Activated T-cell treated with anti-CD3 and anti-CD28 coated beads, Interleukin-2, amount 50 U/mL, for 24 hours (primary cell): ENCODE measurements at places on chromosomes 3 and 15.

DNA sequence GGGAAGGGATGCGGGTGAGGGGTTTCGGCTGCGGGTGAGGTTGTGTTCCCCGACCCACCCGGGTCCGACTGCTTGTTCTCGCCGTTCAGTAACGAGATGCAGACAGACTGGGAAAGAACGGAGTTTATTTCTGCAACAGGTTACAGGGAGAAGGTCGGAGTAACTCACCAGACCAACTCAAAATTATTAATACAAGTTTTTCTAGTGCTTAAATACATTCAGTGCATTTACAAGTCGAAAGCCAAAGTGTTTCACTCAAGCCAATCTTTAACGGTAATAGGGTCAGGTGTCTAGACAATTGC lies 492 bp upstream of the HIGD1A start:
- DNase-seq, result no peak

DNA sequence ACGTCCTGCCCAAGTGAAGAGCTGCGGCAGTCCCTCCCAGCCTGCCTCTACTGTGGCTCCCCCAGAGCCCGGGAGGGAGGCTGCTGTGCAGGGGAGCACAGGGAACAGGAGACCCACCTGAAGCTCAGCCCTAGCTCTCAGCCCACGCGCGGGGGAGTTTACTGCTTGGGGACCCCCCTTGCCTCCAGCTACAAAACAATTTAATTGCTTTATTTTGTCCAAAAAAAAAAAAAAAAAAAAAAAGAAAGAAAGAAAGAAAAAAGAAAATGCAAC lies 78.1 kb downstream of the CLDN11 start:
- no peak for DNase-seq

DNA sequence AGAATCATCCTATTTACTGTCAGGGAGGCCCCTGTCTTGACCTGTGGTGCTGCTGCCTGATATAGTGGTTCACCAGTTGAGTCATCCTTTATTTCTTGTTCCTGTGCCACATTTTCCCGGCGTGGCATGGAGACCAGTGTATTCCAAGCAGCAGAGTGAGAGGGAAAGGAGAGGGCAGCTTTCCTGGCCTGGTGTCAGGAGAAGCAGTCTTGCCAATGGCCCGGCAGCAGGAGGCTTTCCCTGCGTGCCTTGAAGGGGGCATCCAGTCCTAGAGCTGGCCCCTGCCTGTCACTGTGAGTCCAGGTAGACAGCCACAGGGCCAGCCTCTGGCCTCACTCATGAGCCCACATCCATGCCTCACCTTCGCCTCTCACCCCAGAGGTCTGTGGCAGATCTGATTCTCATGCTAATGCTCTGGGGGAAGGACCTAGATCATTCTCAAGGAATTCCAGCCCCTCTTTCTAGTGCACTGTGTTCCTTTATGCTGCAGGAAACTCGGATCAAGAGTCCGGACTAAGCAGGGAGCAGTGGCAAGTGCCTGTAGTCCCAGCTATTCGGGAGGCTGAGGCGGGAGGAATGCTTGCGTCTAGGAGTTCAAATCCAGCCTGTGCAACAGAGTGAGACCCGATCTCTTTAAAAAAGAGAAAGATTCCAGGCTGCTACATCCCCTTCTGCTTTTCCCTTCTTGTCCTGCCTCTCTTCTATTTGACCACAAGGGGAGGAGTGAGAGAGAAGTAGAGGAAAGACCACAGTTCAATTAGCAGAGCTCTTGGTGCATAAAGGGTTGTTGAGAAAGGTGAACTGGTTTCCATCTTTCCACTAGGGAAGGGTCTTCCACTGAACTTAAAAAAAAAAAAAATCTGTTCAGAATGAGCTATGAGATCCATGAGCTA lies 66.8 kb upstream of the HACD2 start:
- DNase-seq, result no peak

- DNase-seq, result no peak
Observed at GRCh38 chr15:40754574-40754882, 526 bp downstream of the RMDN3 start.

- peak; percentile 39 for DNase-seq
Observed at GRCh38 chr3:129224984-129225393, 24.4 kb upstream of the COPG1 start.

DNA sequence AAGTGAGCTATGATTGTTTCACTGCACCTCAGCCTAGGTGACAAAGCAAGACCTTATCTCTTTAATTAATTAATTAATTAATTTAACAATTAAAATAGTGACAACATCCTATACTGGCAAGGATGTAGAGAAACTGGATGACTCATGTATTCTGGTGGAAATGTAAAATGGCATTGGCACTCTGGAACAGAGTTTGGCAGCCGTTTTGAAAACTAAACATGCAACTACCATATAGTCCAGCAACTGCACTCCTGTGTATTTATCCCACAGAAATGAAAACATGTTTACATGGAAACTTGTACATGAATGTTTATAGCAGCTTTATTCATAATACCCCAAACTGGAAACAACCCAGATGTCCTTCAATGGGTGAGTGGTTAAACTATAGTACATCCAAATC lies 56.6 kb downstream of the ANP32A start:
- DNase-seq, result no peak

- DNase-seq, result no peak
Observed at GRCh38 chr3:97970156-97970555, 2.1 kb downstream of the RIOX2 start.

DNA sequence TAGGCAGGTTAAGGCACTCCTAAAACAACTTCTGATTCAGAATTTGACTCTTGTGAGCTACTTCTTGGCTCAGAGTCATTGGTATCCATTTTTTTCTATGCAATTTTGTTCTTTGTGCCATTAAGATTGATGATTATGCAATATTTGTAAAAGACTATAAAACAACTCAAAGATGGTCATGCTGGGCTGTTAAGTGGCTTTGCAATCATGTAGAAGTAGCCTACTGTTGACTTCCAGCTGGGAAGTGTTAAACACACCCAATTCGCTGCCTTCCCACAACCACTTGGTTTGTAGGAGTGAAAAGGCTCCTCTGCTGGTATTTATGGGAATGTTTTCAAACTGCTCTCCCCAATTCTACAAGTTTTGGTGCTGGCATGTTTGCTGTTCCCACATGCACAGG lies 74.7 kb upstream of the COL6A6 start:
- no peak for DNase-seq

DNA sequence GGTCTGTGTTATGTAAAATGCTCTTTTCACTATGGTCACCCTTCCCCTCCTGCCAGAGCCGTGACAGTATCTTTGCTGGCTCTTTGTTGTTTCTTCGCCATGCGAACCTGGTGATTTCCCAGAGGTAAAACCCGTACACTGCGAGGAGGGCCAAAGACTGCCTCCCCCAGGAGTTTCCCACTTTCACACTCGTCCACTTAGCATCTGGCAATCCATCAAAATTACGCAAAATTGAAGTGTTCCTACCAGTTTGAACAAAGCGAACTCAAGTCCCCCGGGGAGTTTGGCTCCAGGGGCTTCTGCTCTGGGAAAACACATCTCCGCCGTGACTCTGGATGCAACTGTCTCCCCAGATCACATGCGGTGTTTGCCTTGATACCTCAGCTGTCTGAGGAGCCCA lies 239.9 kb downstream of the FAM43A start:
- DNase-seq, result no peak

DNA sequence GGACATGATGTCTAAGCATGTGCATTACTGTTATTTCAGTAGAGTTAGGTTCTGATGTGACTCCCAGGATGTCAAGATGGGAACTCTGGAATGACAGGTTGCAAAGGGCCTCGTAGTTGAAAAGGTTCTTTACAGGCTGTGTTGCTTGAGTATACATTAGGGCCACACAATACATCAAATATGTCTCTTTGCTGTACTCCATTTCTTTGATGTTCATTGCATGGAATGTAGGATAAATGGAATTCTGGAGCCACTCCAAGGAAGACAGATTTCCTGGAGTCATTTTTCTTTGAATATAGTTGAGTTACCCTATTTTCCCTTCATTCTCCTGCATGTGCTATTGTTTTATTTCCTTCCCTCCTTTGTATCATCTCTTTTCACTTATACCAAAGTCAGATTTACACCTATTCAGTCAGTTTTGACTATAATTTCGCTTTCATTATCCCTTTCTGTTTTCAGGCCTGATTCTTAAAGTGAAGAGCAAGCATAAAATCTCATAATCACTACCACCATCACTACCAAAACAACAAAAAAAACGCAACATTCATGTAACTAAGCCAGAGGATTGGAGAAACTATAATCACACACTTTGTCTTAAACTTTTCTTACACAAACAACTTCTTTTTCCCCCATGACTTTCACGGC lies 61.2 kb upstream of the PTX3 start:
- no peak for DNase-seq

DNA sequence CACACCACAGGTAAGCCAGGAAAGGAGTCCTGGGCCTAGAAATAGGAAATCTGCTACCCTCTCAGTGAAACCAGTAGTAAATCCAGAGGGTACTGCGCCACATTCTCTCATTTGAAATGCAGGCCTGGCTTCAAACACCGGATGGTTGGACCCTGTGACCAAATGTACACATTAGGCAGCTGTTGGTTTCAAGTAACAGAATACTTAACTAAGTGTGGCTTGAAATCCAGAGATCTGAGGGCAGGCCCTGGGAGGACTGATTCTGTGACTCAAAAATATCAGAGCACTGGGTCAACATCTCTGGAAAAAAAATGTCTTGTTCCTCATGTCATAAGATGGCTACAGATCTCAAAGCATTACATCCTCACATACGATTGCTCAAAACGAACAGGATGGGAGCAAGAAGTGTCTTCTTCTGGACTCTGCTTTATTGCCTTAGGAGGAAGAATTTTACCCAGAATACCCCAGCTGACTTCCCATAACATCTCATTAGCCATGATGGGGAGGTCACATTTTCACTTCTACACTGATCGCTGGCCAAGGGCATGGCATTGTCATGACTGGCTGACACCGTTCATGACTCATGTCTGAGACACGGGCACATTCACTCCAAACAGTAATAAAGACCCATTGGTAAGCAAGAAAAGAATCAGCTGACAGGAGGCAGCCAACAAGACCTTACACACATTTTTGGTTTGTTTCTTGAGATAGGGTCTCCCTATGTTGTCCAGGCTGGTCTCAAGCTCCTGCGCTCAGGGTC lies 166.0 kb downstream of the ARRDC4 start:
- no peak for DNase-seq

- DNase-seq, result no peak
Observed at GRCh38 chr15:98714922-98715321, 66.6 kb downstream of the IGF1R start.

DNA sequence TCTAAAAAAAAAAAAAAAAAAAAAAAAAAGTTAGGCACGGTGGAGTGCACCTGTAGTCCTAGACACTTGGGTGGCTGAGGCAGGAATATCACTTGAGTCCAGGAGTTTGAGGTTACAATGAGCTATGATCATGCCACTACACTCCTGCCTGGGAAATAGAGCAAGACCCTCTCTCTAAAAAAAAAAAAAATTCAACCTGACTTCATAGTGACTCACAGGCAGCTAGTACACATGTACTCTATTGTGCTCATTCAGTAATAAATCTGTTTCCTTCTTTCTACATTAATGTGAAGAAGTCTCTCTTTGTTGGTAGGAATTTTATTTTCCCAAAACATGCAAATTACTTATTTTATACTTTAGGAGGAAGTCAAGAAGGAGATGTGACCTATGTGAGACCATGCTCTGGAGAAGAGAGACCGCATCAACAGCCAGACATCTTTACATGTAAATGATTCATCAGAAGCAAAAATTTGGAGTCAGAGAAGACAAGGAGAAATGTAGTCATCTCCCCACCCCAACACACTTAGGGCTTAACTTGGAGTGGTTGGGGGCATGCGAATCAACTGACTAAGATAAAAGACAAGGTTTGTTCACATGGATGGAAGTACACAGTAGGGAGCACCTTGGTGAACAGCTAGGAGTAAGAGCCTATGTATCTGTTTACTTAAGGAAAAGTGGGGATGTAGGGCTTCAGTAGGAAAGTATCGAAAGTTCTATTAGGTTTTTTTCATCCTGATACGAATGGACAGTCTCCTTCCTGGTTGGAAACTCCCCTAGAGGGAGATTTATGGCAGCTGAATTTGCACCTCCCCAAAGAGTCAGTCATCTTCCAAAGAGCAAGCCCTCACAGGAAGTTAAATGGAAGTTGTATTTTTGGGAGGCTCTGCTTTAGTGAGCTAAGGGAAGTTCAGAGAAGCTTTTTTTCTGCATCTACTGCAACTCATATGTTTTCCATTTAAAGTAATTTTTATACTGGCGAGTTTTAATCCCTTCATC lies 23.0 kb upstream of the NMD3 start:
- no peak for DNase-seq

DNA sequence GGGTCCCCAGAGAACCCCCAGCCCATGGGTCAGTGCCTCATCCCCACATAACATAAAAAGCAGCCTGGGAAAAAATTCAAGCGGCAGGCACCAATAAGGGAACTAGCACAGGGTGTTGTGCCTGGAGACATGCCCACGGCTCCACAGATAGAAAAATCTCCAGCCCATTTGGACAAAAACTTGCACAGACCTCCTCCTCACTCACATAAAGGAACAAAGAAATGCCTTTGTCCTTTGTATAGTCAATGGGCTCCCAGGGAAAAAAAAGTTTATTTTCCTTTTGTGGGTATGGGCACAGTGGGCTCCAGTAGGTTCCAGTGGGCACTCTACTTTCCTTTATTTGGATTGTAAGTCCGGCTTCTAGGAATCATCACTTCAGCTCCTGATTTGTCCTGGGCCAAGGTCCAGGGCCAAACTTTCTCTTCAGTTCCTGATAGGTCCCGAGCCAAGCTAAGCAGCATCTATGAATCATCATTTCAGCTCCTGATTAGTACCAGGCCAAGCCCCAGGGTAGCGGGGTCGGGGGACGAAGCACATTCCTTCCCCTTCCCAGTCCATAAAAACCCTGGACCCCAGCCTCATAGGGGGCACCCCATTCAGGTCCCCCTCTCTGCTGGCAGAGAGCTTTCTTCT lies 1.6 kb upstream of the DNAH12 start:
- DNase-seq, result no peak

DNA sequence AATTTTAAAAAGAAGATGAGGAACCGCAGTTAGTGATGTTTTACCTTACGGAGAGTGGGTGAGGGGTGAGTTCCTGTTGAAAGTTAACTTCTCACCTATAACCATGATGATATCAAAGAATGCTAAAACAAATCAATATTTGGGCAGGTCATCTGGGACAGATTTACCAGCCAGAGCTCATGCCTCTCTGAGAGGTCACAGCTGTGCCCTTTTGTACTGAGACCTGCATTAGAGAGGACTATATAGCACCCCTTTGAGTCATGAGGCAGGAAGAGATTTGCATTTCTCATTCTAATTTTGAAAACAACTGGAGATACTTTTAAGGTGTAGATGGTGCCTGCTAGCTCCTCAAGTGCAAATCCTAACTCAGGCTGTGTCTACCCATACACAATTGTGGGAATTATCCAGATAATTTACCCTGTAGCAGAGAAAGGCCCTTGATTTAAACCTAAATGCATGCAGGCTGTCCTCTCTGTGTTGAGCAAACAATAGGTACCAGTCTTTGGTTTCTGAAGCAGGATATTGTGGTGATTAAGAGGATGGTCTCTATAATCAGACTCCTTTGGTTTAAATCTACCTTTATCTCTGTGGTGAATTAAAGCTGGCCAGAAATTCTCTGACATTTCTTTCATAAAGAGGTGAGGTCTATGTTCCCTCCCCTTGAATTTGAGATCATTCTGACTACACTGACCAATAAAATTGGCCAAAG lies 5.8 kb upstream of the TM4SF4 start:
- DNase-seq, result no peak

GRCh38 chr15:73048624-73049295 lies 3.5 kb upstream of the NEO1 start:
- no peak for DNase-seq

GRCh38 chr3:101069901-101070798 lies 76.9 kb upstream of the ABI3BP start:
- peak; percentile 72 for DNase-seq

- DNase-seq, result no peak
Observed at GRCh38 chr3:184680385-184681345, 31.2 kb downstream of the MAGEF1 start.
